Immature natural killer cell (primary cell): ENCODE measurements at places on chromosomes 3 and 15.

- no peak overlapping the region for H3K4me3 ChIP-seq
- no peak for DNase-seq
- H3K27me3 ChIP-seq, result no peaks in the 10 kb centered on the region
- no peak overlapping the region for H3K27ac ChIP-seq
Measured at GRCh38 chr3:108383306-108383705, 87.0 kb downstream of the HHLA2 start.

DNA sequence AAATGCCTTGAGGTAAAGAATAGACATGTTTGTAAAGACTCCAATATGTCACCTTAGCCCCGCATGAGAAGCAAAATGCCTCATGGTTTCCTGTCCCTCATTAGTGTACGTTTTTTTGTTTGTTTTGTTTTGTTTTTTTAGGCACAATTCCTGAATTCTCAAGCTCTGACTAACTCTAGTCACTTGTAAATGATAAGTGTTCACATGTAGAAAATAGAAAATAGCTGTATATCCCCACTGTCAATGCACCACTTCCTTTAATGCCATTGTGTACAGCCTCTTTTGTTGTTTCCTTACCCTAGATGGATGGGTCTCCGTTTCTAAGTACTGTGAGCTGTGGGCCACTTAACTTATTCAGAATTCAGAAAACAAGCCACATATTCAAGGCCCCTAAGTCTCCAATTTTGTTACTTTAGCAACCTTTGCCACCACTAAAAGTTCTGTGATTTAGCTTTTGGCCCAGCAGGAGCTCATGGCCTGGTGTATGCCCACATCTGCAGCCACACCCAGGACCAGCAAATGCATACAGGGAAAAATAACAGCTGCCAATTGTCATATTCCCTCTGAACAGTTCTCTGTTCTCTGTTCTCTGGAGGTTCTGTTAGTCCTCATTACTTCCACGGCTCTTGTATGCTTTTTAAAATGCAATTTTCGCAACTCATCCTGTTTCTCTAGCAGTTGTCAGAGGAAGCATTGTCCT is 655.5 kb downstream of the GBE1 start:
- no peaks in the 10 kb centered on the region for H3K4me1 ChIP-seq
- DNase-seq, result no peak
- no peak overlapping the region for H3K4me3 ChIP-seq
- H3K27me3 ChIP-seq, result no peaks in the 10 kb centered on the region

- H3K4me3 ChIP-seq, result no peak overlapping the region
- peaks cover 2% of the 10 kb centered on the region for H3K27me3 ChIP-seq
- H3K27ac ChIP-seq, result no peak overlapping the region
- DNase-seq, result no peak
- H3K4me1 ChIP-seq, result no peaks in the 10 kb centered on the region
Measured at GRCh38 chr3:132090921-132091320, 56.1 kb upstream of the CPNE4 start.

DNA sequence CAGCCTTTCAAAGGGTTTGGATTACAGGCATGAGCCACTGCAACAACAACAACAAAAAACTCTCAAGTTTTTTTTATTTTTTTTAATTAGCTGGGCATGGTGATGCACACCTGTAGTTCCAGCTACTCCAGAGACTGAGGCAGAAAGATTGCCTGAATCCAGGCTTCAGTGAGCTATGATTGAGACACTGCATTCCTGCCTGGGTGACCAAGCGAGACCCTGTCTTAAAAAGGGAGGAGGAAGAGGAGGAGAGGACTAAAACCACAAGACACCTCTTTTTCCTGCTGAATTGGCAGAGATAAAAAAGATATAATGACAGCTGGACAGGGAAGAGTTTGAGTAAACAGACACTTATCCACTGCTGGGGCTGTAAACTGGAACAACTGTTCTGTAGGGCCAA is 22.7 kb upstream of the CHRNB4 start:
- no peaks in the 10 kb centered on the region for H3K4me1 ChIP-seq
- H3K27me3 ChIP-seq, result peaks cover 2% of the 10 kb centered on the region
- H3K27ac ChIP-seq, result no peak overlapping the region
- no peak for DNase-seq

DNA sequence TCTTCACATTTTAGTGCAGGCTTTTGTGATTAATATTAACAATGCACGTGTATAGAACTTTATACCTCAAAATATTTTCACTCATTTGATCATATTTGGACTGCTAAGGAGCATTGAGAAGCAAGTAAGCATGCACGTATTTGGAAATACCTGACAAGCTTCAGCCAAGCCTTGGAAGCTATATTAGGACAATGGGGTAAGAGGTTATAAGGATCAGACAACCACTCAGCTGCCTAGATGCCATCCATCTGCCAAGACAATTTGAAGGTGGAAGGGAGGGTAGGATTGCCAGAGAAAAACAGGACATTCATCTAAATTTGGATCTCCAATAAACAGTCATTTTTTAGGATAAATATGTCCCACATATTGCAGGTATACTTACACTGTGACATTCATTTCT is 394.9 kb upstream of the CFAP20DC start:
- no peaks in the 10 kb centered on the region for H3K36me3 ChIP-seq
- no peak for DNase-seq
- H3K4me1 ChIP-seq, result peaks cover 39% of the 10 kb centered on the region
- peak overlapping the region; percentile 66 for H3K27ac ChIP-seq

- H3K27ac ChIP-seq, result no peak overlapping the region
- peaks cover 30% of the 10 kb centered on the region for H3K4me1 ChIP-seq
Measured at GRCh38 chr3:123246866-123247265, 45.1 kb downstream of the SEC22A start.

DNA sequence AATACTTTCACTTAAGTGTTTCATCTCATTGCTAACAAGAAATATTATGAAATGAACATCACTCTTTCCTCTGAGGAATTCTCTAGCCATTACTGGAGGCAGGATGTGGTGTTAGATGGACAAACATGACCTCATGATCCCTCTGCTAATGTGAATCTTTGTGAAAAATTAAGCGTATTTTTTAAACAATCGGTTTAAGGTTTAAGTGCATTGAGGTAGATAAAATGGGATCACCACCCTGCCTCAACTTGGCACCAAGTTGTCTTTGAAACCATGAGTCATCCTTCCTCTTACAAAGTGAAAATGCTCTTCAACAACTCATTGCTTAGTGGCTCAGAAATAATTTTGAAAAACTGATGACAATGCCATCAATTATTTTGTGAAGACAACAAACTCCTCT is 76.0 kb upstream of the DCBLD2 start:
- no peaks in the 10 kb centered on the region for H3K4me1 ChIP-seq
- H3K27me3 ChIP-seq, result peaks cover 2% of the 10 kb centered on the region

DNA sequence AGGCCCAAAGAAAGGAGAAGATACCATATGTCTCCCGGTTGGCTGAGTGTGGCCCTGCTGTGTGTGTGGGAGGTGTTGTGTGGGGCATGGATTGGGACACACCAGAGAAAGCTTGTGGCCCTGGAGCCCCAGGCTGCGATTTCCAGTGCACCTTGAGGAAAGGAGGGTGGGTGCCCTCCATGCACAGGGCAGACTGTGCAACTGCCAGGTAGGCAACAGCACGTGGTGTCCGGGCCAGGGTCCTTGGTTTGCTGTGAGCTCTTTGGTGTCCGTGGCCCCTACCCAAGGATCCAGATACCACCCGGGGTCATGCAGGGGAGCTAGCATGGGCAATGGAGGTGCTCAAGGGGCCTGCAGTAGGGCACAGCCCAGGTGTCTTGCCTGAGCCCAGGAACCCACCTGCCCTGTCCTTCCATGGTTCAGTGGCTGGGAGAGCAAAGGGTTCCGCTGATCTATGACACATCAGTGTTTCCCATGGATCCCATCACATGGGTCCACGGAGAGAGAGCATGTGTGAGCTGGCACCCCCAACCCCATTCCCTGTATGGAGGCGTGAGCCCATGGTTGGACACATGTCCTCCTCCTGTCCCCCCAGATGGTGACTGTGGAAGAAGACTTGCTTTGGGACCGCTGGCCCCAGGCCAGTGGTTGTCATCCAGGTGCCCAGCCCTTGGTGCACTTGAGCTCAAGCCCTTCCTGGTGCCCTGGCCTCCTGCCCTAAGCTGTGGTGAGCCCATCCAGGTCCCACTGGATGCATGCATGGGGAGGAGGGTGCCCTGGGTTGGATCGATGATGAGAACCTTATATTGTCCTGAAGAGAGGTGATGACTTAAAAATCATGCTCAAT is 223.4 kb downstream of the SNRPN start:
- DNase-seq, result no peak
- H3K4me3 ChIP-seq, result no peak overlapping the region
- no peaks in the 10 kb centered on the region for H3K36me3 ChIP-seq
- no peaks in the 10 kb centered on the region for H3K27me3 ChIP-seq
- H3K4me1 ChIP-seq, result no peaks in the 10 kb centered on the region

- no peak overlapping the region for H3K4me3 ChIP-seq
- DNase-seq, result no peak
- H3K4me1 ChIP-seq, result peaks cover 13% of the 10 kb centered on the region
- H3K36me3 ChIP-seq, result no peaks in the 10 kb centered on the region
- peaks cover 6% of the 10 kb centered on the region for H3K27me3 ChIP-seq
- no peak overlapping the region for H3K27ac ChIP-seq
Measured at GRCh38 chr3:171898192-171898591, 55.0 kb downstream of the TMEM212 start.

DNA sequence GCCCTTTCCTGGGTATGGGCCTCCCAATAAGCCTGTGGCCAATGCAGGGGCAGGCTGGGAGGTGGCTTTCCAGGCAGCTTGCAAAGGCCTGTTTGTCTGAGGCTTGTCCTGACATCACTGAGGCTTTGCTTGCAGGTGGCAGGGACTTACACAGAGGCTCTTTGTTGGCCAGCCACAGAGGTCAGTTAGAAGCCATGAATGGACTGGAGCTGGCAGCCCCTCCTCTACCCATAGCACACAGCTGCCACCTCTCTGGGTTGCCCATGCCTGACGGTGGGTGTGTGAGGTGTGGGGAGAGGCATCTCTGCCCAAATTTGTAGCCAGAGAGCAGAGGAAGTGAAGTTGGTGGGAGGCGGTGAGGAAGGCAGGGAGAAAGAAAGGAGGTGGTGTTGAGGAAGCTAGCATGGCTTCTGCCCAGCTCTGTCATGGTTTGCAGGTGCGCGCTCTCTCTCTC is 17.1 kb downstream of the LIMD1 start:
- no peak for DNase-seq
- H3K4me3 ChIP-seq, result no peak overlapping the region
- H3K27me3 ChIP-seq, result peaks cover 2% of the 10 kb centered on the region
- peaks cover 55% of the 10 kb centered on the region for H3K4me1 ChIP-seq
- H3K27ac ChIP-seq, result peak overlapping the region; percentile 40

GRCh38 chr3:31132132-31132769 is 237.8 kb upstream of the GADL1 start:
- no peak overlapping the region for H3K27ac ChIP-seq
- no peak overlapping the region for H3K4me3 ChIP-seq
- peaks cover 2% of the 10 kb centered on the region for H3K27me3 ChIP-seq
- peak; percentile 30 for DNase-seq
- H3K36me3 ChIP-seq, result no peaks in the 10 kb centered on the region

DNA sequence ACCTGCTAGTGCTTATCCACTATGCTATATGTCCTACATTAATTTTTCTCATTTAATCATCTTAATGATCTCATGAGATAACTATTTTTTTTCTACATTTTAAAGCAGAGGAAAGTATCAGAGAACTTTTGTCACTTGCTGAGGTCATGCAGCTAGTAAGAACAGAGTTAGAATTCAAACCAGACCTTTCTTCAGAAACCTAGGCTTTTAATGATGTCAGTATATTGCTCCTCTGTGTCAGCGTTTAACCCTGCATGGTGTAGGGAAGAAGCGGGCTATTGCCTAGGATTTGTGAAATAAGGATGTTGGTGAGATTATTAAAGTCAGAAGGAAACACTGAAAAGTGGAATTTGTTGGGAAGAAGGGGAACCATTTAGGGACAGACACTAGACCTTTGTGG is 121.2 kb downstream of the AKAP13 start:
- H3K4me1 ChIP-seq, result peaks cover 31% of the 10 kb centered on the region
- H3K4me3 ChIP-seq, result no peak overlapping the region
- DNase-seq, result no peak
- no peaks in the 10 kb centered on the region for H3K36me3 ChIP-seq
- H3K27ac ChIP-seq, result no peak overlapping the region

GRCh38 chr3:131109156-131109555 is 82.5 kb downstream of the NEK11 start:
- no peaks in the 10 kb centered on the region for H3K4me1 ChIP-seq
- no peak for DNase-seq
- no peak overlapping the region for H3K27ac ChIP-seq
- peaks cover 1% of the 10 kb centered on the region for H3K27me3 ChIP-seq
- no peaks in the 10 kb centered on the region for H3K36me3 ChIP-seq

DNA sequence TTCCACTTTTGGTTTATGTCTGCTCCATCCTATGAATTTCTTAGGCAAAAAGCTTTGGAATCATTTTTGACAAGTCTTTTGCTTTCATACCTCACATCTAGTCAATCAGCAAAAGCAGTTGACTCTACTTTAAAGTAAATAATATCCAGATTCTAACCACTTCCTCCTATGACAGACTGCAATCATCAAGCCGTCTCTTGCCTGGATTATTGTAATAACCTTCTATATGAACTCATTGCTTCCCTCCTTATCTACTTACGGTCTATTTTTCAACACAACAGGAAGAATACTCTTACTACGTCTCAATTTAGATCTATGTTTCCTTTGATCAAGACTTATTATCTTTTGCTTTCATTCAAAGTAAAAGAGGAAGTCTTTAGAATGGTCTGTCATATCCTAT is 20.7 kb downstream of the CLDN1 start:
- H3K27me3 ChIP-seq, result peaks cover 2% of the 10 kb centered on the region
- DNase-seq, result no peak
- no peak overlapping the region for H3K27ac ChIP-seq
- no peak overlapping the region for H3K4me3 ChIP-seq
- H3K36me3 ChIP-seq, result no peaks in the 10 kb centered on the region
- H3K4me1 ChIP-seq, result no peaks in the 10 kb centered on the region

- no peaks in the 10 kb centered on the region for H3K36me3 ChIP-seq
- peaks cover 20% of the 10 kb centered on the region for H3K27me3 ChIP-seq
- no peak for DNase-seq
- H3K27ac ChIP-seq, result no peak overlapping the region
- peaks cover 8% of the 10 kb centered on the region for H3K4me1 ChIP-seq
- H3K4me3 ChIP-seq, result no peak overlapping the region
Measured at GRCh38 chr15:92651877-92652575, 3.5 kb downstream of the FAM174B start.

- H3K4me1 ChIP-seq, result peaks cover 39% of the 10 kb centered on the region
- DNase-seq, result no peak
- no peak overlapping the region for H3K27ac ChIP-seq
- no peaks in the 10 kb centered on the region for H3K36me3 ChIP-seq
- H3K27me3 ChIP-seq, result peaks cover 8% of the 10 kb centered on the region
- H3K4me3 ChIP-seq, result no peak overlapping the region
Measured at GRCh38 chr15:91426412-91426811, 326.4 kb downstream of the SV2B start.

GRCh38 chr15:68528626-68529290 is 50.0 kb upstream of the CORO2B start:
- H3K4me3 ChIP-seq, result peak overlapping the region; percentile 4
- H3K27me3 ChIP-seq, result peaks cover 2% of the 10 kb centered on the region
- H3K36me3 ChIP-seq, result peaks cover 9% of the 10 kb centered on the region
- H3K4me1 ChIP-seq, result peaks cover 10% of the 10 kb centered on the region

DNA sequence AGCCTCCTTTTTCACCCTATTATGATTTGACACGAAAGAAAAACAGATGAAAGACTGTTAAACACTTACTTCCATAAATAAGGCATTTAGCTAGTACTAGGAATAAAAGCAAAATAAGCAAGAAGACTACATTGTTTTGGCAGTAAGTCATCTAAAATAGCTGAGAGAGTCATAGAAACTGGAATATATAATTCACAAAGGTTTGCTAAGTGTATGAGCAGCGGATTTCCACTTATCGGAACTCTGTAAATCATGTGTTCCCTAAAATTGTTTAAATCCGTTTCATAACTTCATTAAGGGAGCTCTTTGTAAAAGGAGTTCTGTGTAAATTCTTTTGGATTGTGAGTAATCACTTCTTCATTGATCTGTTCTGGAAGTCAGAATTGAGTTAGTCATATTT is 202.5 kb upstream of the CBLB start:
- no peaks in the 10 kb centered on the region for H3K36me3 ChIP-seq
- peaks cover 21% of the 10 kb centered on the region for H3K4me1 ChIP-seq
- no peaks in the 10 kb centered on the region for H3K27me3 ChIP-seq
- DNase-seq, result no peak
- H3K4me3 ChIP-seq, result no peak overlapping the region
